ENCODE measurements at places on chromosomes 12 and 14.
A peak's percentile ranks its signal among the peaks of the same experiment; 100 is the strongest.

- no peak for DNase-seq
These were observed 8.4 kb downstream of the NIN start for GRCh38 chr14:50822501-50823042.

GRCh38 chr12:7612851-7613250 lies 52.9 kb downstream of the APOBEC1 start:
- no peak for DNase-seq

DNA sequence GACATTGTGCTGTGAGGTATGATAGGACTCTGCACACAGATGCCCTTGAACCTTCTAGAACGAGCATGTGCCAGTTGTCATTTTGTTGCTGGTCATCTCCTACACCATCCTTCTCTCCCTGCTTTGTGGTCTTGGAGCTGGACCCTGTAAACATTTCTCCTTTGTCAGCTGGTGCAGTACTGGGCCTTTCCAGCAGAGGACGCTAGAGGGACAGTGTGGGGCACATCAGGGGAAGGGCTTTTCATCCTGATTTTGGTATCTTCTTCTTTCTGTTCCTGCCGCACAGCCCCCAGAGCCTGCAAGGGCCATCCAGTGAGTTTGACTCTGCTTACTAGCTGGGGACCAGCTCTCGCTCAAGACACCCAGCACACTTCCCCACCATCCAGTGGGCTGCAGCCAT lies 484.6 kb downstream of the AACS start:
- no peak for DNase-seq

GRCh38 chr14:58777541-58777979 lies 139.8 kb downstream of the DACT1 start:
- no peak for DNase-seq

- DNase-seq = no peak
These were observed 198.8 kb downstream of the KITLG start for GRCh38 chr12:88381466-88381865.

- DNase-seq = peak; percentile 69
These were observed 103.8 kb upstream of the FKBP4 start for GRCh38 chr12:2691006-2691344.

- DNase-seq = no peak
These were observed 14.5 kb upstream of the TESPA1 start for GRCh38 chr12:54998958-54999510.

GRCh38 chr14:23555533-23555881 lies 564 bp upstream of the THTPA start:
- no peak for DNase-seq

GRCh38 chr12:45669093-45669492 lies 60.4 kb upstream of the ARID2 start:
- peak; percentile 10 for DNase-seq

GRCh38 chr14:104766863-104767633 lies 14.1 kb downstream of the SIVA1 start:
- DNase-seq = no peak

- no peak for DNase-seq
These were observed 182.2 kb downstream of the SLC5A8 start for GRCh38 chr12:101027816-101028215.

- DNase-seq = no peak
These were observed 25.9 kb downstream of the SLC11A2 start for GRCh38 chr12:51000245-51000644.

DNA sequence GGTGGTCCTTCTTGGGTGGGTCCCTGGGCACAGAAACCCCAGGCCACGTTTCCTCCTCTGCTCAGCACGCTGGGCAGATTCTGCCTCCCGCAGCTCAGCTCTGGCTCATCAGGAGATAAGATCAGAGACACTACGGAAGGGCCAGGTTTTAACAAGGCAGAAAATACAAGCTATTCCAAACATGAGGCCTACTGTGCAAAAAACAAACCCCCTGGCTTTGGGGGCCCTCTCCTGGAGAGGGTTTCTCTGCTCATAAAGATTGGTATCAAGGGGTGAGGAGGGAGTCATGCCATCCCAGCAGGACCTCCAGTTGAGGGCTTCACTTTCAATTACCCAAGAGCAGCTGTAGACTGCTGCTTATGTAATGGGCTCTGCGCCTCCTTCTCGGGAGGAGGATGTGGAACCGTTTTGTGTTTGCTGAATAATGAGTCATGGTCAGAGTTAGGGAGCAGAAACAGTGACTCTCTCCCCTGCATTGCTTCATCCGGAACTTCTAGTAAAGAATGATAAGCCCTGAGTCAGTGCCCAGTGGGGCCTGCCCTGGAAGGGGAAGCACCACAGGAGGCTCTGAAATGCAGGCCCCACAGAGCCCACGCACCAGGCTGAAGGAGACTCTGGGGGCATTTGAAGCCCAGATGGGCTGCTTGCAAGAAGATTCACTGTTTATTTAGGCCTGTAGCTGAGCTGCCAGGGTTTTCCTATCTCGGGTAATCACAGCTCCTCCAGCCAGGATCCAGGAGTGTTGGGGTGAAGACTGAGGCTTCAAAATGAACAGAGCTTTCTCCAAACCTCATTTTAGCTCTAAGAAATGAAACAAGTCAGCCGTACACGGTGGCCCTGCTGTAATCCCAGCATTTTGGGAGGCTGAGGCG lies 79.3 kb downstream of the SSPN start:
- no peak for DNase-seq

DNA sequence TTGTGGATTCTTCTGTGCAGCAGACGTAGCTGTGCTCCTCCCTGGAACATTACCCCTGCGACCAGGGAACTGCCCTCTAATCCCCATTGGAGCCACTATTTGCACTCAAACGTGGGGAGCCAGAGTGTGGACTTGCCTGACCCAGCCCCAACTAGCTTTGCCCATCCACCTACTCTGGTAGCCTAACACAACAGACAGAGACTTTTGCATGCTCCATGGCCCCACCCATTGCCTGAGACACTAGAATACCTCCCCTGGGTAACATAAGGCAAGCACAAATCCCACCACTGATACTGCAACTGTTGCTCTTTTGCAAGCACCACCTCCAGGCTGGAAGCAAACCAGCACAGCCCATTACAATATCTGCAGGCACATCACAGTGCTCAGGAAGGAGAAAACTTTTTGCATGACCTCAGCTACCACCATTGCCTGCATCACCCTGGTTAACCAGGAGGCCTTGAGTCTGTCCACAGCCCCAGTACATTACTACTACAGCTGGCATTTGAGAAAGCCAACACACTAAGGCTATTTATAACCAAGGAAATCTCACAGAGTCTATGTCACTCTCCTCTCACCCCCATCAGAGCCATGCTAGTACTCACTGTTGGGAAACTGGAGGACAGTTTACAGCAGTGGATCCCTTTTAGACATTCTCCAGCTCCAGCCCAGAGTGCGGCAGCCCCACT lies 15.0 kb downstream of the CEP128 start:
- DNase-seq = no peak

GRCh38 chr14:104583424-104584306 lies 4.1 kb downstream of the C14orf180 start:
- DNase-seq = no peak

Data from activated CD4-positive, alpha-beta T cell treated with anti-CD3 and anti-CD28 coated beads, Interleukin-2, amount 10 ng/mL, durations not matched to agents 7 days and 5 days (primary cell).